NCI-H526 treated with DMSO at 0.1 percent for 48 hours (cell line): ENCODE measurements at places on chromosomes 2 and 18.

- peak; percentile 44 for DNase-seq
These were observed 3.0 kb downstream of the SH2D6 start for GRCh38 chr2:85421260-85422071.

GRCh38 chr2:187470698-187471097, 22.6 kb upstream of the CALCRL start:
- no peak for DNase-seq

GRCh38 chr2:212892193-212892592, 259.2 kb downstream of the IKZF2 start:
- DNase-seq = peak; percentile 51

GRCh38 chr2:181457741-181458425, 697 bp downstream of the ITGA4 start:
- DNase-seq = no peak

GRCh38 chr18:72555101-72555500, 11.0 kb upstream of the CBLN2 start:
- no peak for DNase-seq

DNA sequence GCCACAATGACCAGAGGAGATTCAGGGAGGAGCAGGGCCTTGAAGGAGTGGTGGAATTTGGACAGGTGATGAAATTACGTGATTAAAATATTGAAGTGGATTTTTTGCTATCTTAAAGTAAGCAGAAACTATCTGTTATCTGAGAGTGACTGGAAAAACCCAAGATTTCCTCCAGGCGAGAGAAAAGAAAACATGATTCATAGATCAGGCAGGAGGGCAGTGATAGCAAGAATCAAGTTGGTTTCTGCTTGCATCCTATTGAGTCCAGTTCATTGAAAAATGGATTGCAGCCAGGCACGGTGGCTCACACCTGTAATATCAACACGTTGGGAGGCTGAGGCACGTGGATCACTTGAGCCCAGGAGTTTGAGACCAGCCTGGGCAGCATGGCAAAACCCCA, 127.8 kb downstream of the NXPH2 start:
- no peak for DNase-seq

- no peak for DNase-seq
These were observed 1231.7 kb upstream of the ZEB2 start for GRCh38 chr2:145751629-145752028.

GRCh38 chr2:23622966-23623675, 238.1 kb downstream of the KLHL29 start:
- no peak for DNase-seq

DNA sequence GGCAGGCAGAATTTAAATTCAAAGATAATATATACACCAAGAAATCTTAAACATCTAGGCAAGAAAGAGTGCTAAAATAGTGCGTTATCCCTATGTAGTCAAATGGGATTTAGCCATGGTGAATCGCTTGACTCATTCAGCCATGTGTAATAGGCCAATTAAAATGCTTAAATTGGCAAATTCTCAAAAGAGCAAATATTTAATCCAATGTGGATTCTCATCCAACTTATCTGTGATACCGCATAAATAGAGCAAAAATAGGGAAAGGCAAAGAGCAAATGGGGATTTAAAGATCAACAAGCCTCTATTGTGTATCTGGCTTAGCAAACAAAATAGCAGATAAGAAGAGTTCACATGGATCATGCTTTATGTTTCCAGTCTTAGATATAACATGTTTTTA, 123.2 kb upstream of the RPRM start:
- no peak for DNase-seq

- no peak for DNase-seq
These were observed 121.0 kb downstream of the RBMS1 start for GRCh38 chr2:160372585-160372984.

DNA sequence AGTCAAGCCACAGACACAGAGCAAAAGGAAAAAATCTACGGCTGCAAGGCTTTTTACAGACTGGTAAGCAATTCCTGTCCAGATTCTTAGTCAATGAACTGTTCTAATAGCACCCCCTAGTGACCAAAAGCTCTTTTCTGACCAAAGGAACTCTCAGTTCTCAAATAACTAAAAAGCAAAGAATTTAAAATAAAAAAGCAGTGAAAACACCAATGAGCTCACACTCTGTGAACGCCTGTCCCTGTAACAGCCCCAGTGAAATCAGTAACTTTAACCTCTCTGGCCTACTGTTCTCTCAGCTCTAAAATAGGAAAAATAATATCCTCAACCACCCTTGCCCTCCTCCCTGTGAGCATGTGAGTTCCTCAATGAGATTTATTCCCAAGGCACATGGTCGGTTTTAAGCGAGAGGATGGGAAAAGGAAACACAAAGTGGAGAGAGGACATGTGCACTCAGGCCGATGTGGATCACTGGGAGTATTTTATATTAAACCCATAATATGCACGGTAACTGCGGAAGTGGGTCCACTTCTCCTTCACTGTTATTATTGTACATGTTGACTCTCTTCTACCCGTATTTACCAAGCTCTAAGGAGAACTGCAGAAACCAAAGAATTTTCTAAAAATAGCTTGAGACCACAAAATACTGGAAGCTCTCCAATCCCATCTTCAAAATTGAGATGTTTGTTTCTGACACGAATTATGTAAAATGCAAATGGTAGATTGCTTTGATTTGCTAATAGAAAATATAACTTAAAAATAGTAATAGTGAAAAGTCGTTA, 128.5 kb downstream of the STK39 start:
- DNase-seq = peak; percentile 47
